ENCODE measurements at places on chromosomes 3 and 15. TPM values are rescaled to one million over a fixed set of nuclear protein-coding genes. Genes with fewer than 3 reads are reported as not detected.
A peak's percentile ranks its signal among the peaks of the same experiment; 100 is the strongest.

DNA sequence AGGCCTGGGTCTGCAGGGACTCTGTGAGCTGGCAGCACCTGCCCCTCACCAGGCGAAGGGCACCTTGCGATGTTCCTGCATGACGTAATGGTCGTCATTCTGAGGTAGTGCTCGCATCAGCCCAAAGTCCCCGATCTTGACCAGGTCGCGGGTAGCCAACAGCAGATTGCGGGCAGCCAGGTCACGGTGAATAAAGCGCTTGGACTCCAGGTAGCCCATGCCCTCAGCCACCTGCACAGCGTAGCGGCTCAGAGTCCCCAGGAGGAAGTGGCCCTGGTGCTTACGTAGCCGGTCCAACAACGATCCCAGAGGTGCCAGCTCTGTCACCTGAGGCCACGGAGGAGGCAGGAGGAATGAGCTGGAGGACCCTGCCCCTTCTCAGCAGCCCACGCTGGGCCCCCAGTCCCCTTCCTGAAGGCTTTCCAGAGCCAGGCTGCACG lies 26.3 kb downstream of the TNK2 start:
- DNase-seq: no peak

- no peak for DNase-seq
Observed at GRCh38 chr15:48031466-48031865, 89.3 kb upstream of the SLC24A5 start.

DNA sequence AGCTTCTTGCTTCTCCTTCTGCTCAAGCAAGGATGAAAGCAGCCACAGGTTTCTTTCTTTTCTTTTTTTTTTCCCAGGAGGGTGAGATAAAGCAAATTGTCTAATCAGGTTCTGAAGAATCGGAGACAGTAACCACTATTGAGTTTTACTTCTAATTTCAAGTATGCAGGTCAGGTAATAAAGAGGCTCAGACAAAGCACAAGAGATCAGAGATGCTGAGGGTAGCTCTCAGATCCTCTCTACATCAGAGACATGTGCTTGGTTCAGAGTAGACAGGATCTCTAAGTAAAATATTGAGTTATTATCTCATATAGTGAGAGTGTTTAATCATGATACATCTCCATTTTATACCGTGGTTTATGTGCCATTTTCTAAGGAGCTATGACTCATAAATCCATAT lies 168.5 kb downstream of the NFKBIZ start:
- no peak for DNase-seq

DNA sequence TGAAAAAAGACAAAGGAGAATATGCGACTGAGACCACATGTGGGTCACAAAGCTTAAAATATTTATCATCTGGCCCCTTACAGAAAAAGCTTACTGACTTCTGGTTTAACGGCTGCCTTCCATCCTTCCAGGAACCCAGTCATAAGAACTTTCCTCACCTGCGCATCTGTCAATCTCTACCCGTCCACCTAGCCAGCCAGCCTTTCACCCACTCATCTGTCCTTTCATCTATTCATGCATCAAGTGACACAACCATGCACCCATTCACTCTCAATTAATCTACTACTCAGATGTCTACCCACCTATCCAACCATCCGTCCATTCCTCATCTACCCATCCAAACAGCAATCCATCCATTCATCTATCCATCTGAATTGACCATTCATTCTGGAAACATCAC lies 64.2 kb upstream of the NR2C2 start:
- no peak for DNase-seq

DNA sequence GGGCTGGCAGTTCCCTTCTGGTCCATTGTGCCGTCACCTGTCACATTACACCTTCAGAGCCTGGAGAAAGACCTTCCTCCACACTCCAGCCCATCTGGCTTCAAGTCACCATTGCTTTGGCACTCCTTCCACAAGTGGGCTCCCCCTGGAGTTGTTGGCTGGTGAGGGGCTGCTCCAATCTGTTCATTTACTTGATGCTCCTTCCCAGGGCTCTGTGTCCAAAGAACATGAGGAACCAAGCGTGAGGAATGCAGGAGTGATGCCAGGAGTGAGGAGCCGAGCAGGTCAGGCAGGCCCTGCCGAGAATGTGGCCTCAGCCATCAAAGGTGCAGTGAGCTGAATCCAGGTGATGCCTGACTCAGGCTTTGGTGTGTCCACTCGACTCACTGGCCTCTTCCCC lies 57.2 kb downstream of the OXNAD1 start:
- DNase-seq: no peak

GRCh38 chr3:183281126-183281797 lies 28.2 kb downstream of the B3GNT5 start:
- DNase-seq: peak; percentile 14

- DNase-seq: peak; percentile 83
Observed at GRCh38 chr3:49217688-49218470, 46.5 kb downstream of the KLHDC8B start.

SKOR1 gene
- total RNA-seq: 0.31 TPM

CAV3 gene
- total RNA-seq: 282 TPM

Measured in muscle of leg (tissue), 16 donors.